ENCODE measurements at places on chromosomes 12 and 14.

DNA sequence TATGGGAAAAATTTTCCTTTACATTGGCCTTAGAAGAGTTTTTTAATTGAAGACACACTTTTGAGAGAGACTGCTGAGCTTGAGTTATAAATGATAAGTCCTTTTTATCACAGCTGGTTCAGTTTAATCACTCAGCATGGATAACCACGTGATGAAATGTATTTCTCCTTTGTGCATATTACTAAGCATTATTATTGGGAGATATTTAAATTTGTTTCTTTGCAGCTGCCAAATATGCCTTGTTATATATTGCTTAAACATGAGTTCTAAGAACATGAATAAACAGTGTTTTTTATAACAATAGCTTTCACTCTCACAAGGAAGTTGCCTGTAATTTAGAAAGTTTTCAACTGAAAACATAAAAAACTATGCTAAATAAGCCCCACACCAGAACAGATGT is 293.5 kb upstream of the LRFN5 start:
- no peaks in the 10 kb centered on the region for H3K27me3 ChIP-seq
- no peaks in the 10 kb centered on the region for H3K36me3 ChIP-seq
- no peak for DNase-seq
- H3K27ac ChIP-seq: no peak overlapping the region
- no peak overlapping the region for H3K4me3 ChIP-seq

DNA sequence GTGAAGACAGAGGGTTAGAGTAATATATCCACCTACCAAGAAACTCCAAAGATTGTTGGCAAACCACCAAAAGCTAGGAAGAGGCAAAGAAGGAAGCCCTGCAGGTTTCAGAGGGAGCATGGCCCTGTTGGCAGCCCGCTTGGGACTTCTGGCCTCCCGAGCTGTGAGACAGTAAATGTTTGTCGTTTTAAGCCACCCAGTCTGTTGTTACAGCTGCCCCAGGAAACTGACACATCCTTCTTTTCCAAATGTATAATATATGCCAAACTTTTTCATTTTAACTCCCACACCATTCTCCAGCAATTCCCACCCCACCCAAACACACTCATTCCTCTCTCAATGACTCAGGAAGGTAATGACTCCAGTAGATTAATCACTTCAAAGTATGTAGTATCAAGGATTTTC is 74.0 kb downstream of the RPS29 start:
- H3K36me3 ChIP-seq: no peaks in the 10 kb centered on the region
- no peak overlapping the region for H3K27ac ChIP-seq
- DNase-seq: no peak
- H3K4me3 ChIP-seq: no peak overlapping the region

GRCh38 chr12:28253161-28253641 is 62.9 kb downstream of the CCDC91 start:
- DNase-seq: no peak
- H3K27me3 ChIP-seq: no peaks in the 10 kb centered on the region
- H3K4me1 ChIP-seq: peaks cover 13% of the 10 kb centered on the region
- H3K4me3 ChIP-seq: no peak overlapping the region

GRCh38 chr14:102085948-102086708 is 716 bp downstream of the HSP90AA1 start:
- peaks cover 26% of the 10 kb centered on the region for H3K4me1 ChIP-seq
- DNase-seq: peak; percentile 5
- H3K36me3 ChIP-seq: peaks cover 6% of the 10 kb centered on the region

DNA sequence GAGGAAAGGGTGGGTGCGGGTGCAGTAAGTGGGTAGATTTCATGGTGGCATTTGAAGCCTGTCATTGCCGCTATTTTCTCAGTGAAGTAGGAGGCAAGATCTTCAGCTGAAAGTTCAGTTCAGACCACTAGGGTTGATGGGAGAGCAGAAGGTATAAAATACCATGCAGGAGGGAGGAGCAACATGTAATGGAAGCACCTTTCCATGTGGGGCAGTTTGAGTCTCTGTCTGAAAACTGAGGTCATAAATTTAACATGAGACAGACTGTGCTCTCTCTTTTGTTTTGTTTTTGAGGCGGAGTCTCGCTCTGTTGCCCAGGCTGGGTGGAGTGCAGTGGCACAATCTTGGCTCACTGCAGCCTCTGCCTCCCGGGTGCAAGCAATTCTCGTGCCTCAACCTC is 22.7 kb downstream of the LRRC74A start:
- no peak for DNase-seq
- no peaks in the 10 kb centered on the region for H3K4me1 ChIP-seq
- no peak overlapping the region for H3K27ac ChIP-seq
- no peak overlapping the region for H3K4me3 ChIP-seq

Data from gastrocnemius medialis (tissue), 4 donors.